Breast epithelium (tissue), 4 donors: ENCODE measurements at places on chromosomes 7 and 10.

DNA sequence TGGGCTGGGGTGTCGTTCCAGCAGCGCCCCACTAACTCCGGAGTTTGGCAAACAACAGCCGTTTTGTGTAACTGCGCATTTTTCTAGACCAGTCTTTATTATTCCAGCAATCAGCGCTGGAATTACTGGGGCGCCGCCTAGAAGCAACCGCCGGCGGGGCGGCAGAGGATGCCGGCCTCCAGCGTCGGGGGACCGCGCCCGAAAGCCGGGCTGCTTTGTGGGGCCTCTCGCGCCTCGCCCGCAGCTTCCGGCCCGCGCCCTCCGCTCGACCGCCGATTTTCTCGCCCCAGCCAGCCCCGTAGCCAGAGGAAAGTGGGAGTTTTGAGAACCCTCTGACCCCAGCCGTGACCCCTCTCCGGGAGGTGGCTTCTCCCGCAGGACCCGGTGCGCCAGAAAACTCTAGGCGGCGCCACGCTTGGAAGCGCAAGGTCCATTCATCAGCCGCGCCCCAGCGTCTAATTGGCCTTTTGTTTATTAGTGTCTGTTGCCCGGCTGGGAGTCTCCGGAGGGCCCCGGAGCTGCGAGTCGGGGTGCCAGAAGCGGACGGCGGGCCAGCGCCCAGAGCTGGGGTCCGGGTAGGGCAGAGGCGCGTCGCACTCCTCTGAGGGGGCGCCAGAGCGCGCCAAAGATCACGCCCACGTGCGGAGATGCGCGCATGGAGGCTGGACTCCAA, 10.7 kb downstream of the EMX2 start:
- no peak for DNase-seq

GRCh38 chr7:101598422-101598985, 30.6 kb downstream of the MYL10 start:
- peak; percentile 67 for DNase-seq

GRCh38 chr7:31782411-31782991, 95.5 kb downstream of the PPP1R17 start:
- no peak for DNase-seq

- DNase-seq = no peak
Measured at GRCh38 chr10:96699613-96700012, 20.7 kb downstream of the PIK3AP1 start.

DNA sequence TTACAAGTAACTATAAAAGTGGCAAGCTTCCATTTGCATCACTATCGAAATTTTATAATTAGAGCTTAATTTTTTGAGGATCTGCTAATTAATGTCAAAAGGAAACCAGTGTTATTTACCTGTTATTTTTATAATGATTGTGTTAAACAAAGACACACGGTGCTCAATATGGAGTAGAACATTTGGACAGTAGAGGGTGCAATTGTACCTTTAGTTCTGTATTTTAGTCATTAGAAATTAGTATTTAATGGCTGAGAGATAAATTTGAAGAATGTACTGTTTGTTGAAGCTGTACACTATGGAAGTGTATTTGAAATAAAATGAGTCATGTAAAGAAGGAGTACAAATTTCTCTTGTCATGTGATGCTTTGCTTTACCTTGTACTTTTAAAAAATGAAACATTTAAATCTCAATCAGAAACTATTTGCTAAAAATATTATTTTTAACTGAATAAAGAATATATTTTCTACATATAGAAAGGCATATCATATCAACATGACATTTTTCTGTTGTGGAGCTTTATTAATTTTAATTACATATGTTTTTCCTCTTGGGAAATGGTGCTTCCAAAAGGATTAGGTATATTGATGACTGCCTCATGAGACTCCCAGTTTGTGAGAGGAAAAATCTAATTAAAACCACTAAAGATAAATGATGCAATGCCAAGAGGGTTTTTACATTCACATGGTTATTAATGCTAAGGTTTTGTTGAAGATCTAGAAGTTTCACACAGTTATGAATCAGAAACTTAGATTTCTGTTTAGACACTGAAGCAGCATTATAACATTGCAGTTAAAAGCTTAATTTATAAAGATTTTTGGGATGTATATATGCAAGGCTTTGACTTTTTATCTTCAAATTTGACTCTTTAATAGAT, 10.4 kb upstream of the PRKG1 start:
- no peak for DNase-seq

GRCh38 chr10:20890491-20891337, 6.4 kb downstream of the NEBL start:
- DNase-seq = no peak

DNA sequence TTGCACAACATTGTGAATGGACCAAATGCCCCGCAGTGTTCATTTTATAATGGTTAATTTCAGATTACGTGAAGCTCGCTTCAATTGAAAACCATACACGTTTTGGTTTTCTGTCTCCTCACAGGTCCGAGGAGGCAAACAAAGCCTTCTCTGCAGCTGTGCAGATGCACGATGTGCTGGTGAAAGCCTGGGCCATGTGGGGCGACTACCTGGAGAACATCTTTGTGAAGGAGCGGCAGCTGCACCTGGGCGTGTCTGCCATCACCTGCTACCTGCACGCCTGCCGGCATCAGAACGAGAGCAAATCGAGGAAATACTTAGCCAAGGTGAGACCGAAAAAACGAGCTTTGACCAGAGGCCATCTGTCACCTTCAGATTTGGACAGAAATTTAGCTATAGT, 110.3 kb downstream of the TRRAP start:
- DNase-seq = no peak

DNA sequence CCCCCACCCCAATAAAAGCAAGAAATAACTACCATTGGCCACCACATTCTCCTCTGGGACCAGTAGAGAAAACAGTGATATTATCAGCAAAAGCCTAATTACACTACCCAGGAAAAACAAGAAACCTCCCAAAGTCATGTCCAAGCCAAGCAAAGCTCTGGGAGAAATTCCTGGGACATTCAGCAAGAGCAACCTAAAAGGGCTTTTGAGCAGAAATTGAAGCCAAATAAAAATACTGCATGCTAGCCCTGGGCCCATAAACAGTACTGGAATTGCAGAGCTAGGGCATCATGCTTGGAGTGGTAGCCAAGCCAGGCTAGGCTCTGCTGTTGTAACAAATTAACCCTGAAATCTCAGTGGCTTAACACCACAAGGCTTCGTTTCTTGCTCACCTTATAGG, 347.9 kb downstream of the LRMDA start:
- no peak for DNase-seq

DNA sequence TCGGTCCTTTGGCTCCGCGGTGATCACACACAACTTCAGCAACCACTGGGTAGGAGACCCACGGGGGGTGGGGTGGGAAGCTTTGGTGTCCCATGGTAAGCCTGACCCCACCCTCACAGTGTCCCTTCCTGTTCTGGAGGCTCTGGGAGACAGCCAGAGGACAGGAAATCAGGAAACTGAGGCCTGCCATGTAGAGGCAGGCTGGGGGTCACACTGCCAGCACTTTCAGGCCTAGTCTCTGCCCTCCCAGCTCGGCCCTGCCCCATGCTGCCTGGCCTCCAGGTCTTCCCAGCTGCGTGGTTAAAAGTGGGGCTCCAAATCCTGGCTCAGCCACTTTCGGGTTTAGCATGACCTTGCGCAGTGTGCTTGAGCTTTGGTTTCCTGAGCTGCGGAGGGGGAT, 10.9 kb downstream of the AQP1 start:
- no peak for DNase-seq

- DNase-seq = no peak
Measured at GRCh38 chr7:421136-421991, 98.3 kb downstream of the PDGFA start.

DNA sequence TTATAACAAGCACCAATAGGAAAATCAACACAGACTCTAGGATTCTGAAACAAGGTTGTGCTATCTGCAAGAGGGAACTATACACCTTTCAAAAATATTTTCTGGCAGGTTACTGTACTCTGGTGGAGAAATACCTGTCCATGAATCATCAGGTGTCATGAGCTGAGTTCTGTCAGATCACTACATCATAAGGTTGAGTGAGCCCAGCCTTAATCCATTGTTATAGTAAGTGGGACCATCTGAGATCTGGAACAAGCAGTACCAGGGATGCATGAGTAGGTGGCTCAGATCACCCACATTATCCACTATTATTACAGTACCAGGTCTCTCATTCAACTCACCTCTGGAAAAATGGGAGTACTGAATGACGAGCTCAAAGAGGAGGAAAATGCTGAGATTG, 212.4 kb downstream of the DGKI start:
- DNase-seq = no peak

DNA sequence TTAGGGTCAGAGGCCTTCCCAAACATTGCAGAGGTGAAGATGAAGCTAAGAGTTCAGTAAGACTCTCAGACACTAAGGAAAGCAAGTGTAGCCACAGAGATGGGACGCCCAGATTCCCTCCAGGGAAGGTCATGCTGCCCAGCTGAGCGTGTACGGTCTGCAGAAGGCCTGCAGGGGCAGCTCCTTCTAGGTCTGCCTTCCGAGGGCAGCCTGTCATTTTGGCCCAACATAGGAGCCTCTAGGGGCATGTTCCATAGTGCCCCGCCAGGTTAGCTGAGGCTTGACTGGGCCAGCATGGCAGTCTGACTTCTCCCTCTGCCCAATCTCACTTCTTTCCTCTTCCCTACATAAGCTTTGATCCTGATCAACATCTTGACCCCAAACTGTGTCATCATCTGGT, 130.7 kb downstream of the PIP4K2A start:
- no peak for DNase-seq

DNA sequence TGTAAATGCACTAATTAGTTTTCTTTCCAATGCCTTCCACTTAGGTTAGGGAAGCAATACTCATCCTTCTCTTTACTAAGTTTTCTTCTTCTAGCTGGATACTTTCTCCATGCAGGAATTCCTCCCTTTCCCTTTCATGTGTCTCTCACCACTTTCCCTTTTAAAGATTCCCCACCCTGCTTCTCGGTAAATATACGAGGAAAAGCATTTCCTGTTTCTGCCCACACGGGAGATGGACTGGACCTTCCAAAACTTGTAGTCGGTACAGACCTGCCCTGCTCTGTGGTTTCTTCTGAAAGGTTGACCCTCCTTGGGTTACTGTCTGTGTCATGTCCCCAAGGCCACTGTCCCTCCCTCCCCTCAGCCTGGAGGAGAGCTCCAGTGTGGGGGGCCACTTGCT, 58.9 kb upstream of the LYZL2 start:
- no peak for DNase-seq
